Fibroblast of villous mesenchyme (primary cell): ENCODE measurements at places on chromosomes 1 and 21.
A peak's percentile ranks its signal among the peaks of the same experiment; 100 is the strongest.

- DNase-seq: no peak
Measured at GRCh38 chr1:107593501-107594209, 371.3 kb downstream of the VAV3 start.

DNA sequence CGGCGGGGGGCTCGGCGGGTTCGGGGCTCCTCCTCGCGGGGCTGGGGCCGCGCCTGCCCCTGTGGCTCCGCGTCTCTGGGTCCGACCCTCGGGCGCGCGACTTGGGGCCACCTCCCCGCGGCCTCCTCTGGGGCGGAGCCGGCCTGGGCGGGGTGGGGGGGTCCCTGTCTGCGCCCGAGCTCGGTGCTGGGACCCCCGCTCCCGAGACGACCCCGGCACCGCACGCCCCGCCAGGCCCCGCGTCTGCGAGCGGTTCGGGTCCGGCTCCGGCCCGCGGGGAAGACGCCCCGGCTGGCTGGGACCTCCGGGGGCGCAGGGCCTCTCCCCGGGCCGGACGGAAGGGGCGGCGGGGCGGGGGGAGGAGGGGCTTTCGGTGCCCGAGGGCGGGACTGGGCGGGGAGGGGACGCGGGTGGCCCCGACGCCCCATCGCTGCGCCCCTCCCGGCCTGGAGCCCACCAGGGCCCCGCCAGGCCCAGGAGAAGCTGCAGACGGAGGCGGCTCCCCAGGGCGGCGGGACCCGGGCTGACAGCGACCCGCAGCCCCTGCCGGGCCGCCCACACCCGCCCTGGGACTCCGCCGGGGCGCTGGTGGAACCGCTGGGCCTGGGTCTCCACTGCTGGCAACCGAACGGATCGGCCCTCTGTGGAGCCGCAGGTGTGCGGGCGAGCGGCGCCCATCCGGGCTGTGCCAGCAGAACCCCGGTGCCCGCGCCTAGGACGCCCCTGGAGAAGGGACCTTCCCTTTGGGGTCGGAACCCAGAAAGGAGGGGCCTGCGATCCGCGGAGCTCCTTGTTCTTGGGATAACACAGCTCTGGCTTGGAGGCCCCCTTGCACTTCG lies 610 bp downstream of the COL6A2 start:
- DNase-seq: peak; percentile 32

- peak; percentile 79 for DNase-seq
Measured at GRCh38 chr1:212612041-212612961, 3.7 kb downstream of the ATF3 start.

DNA sequence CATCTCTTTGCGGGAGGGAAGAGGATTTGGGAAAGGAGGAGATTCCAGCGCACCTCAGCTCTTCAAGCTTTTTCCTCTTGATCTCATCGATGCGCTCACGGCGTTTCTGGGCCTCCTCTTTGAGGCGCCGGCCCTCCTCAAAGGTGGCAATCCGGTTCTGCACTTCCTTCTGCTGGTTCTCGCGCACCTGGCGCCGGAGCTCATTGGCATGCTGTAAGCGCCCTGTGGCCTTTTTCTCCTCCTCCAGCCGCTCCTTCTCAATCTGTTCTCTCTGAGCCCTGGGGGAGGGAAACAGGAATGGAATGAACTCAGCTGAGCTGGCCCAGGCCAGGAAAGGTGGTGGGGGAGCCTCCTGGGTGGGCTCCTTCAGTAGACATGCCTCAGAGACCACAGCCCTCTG lies 10.4 kb upstream of the VSIG8 start:
- DNase-seq: no peak

- DNase-seq: no peak
Measured at GRCh38 chr1:6982860-6983259, 197.6 kb downstream of the CAMTA1 start.

GRCh38 chr1:230750576-230750975 lies 3.4 kb downstream of the CAPN9 start:
- no peak for DNase-seq

DNA sequence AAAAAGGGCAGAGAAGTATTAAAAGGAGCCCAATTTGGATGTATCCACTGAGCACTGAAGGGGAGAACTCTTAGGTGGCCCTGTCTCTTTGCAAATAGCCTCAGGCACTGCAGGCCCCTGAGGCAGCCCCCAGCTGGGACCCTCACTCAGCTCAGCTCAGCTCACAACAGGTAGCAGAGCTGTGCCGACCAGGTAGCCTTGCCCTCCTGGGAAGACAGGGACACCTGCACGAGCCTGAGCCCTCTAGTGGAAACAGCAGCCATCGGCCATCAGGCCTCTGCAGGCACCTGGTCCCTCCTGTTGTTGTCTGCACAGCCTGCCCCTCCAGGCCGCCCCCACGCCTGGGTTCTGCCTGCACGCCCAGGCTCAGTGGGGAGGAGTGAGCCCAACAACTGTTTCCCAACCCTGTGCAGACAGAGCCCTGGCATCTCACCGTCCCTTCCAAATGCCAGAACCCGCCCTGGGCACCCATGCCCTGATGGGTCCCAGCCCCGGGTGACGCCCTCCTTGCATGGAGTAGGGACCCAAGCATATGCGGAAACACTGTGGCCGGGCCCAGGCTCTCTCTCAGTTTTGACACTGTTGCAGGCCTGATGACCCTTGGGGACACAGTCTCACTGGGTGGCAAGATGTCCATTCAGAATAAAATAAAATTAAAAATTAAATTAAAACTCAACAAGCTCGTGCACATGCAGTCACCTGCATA lies 60.0 kb upstream of the AJAP1 start:
- DNase-seq: no peak

GRCh38 chr1:245313576-245313975 lies 158.8 kb downstream of the KIF26B start:
- DNase-seq: no peak

DNA sequence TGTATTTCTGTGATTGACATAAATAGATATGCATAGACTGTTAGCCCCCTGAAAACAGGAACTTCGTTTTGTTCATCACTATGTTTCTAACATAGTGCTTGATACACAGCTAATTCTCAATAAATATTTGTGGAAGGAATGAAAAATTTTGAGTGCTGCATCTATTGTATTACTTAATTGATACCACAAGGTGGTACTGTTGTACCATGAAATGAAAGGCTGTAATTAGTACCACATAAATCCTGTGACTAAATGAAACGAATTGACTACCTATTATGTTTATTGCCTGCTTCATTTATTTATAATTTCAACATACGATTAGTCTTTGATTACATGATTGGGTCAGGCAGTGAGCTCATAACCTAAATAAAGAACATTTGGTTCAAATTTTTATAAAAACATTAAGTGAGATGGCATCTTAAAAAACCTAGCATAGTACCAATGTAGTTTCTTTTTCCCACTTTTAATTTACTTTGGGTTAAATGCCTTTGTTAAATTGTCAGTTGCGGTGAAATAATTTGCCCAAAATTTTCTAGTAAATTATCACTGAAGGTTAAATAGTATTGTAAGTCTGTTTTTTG lies 15.0 kb upstream of the TGFB2 start:
- DNase-seq: peak; percentile 55

DNA sequence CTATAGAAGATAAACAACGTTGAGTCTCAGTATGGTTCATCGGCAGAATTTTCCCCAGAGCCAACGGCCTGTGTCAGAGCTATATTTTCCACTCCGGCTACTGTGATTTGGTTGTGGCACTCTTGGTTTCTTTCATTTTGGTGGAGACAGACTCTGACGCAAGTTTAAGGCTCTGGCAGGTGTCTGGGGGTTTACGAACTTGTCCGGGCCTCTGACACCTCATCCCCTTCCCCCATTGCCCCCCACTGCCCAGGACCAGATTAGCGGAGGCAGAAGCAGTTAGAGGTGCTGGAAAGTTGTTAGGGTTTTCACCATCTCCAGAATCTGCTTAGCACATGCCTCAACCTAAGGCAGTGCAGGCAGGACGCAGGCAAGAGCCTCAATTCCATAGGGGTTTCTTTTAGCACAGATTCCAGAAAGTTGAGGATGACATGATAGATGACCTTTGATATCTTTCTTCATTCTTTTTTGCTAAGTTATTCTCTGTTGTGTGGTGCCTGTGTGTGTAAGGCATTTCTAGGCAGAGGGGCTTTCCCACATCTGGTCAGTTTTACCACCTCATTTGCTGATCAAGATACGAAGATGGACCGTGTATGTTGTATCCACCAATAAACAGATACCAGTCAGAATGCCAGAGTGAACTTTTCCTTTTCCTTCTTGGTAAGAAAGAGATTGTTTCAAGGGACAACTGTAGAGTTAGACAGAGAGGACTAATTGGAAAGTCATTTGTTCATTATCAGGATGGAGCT lies 18.4 kb upstream of the IL10 start:
- DNase-seq: no peak

- no peak for DNase-seq
Measured at GRCh38 chr1:67966666-67967009, 83.8 kb downstream of the DIRAS3 start.

- DNase-seq: no peak
Measured at GRCh38 chr1:116895073-116895472, 14.6 kb upstream of the PTGFRN start.

GRCh38 chr1:29569971-29570634 lies 333.8 kb downstream of the PTPRU start:
- DNase-seq: peak; percentile 50

DNA sequence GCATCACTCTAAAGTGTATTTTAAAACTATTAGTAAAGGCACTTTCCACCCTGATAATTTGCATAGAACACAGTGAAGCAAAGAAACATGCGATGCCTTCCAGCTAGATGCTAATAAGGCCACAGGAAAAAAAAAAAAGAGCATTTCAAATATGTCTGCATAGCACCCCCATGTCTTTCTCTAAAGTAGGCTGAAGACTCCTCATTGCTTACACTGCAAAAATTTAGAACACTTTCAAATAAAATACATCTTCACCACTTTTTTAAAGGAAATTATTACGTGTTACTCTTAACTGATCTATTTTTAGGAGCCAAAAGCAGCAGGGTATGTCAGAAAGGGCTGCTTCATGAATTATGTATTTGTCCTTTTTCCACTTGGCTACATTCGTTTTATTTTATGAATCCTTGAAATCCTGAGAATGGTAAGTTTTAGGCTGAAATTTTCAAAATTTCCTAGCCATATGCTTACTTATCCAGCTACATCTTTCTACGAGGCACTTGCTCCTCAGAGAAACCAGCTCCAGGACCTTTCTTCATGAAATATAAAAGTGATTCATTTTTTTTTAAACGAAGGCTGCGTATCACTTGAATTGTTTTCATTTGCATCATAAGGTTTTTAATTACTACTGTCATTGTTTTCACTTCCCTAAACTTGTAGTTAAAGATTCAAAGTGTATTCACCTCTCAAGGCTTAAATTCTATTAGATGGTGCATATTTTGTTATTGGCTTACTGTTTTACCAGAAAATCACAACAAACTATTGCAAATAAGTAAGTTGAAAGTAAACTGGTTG lies 513.0 kb downstream of the PTPRC start:
- no peak for DNase-seq

DNA sequence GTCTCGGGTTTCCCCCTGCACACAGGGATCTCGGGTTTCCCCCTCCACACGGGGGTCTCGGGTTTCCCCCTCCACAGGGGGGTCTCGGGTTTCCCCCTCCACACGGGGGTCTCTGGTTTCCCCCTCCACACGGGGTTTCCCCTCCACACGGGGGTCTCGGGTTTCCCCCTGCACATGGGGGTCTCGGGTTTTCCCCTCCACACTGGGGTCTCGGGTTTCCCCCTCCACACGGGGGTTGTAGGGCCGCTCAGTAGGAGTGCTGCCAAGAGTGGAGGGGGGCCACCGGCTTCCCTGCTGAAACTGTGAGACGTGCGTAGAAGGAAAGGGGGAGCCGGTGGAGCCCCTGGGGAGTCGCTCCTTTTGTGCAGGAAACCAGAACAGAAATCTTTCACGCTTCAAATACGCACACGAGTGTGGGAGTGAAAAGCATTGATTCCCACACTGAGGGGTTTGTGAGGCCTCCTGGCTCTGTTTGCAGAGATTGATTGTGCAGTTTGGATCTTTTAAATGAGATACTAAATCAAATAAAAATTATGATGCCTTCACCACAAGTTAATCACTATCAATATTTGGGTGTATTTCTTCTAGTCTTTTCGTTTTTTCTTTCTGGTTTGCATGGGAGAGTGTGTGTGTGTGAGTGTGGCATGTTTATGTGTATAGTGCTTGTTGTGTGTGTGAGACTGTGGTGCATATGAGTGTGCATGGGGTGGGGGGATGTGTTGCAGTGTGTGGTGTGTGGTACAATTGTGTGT lies 54.3 kb upstream of the TRAPPC10 start:
- no peak for DNase-seq

- DNase-seq: no peak
Measured at GRCh38 chr1:228956864-228957263, 221.6 kb downstream of the RHOU start.

DNA sequence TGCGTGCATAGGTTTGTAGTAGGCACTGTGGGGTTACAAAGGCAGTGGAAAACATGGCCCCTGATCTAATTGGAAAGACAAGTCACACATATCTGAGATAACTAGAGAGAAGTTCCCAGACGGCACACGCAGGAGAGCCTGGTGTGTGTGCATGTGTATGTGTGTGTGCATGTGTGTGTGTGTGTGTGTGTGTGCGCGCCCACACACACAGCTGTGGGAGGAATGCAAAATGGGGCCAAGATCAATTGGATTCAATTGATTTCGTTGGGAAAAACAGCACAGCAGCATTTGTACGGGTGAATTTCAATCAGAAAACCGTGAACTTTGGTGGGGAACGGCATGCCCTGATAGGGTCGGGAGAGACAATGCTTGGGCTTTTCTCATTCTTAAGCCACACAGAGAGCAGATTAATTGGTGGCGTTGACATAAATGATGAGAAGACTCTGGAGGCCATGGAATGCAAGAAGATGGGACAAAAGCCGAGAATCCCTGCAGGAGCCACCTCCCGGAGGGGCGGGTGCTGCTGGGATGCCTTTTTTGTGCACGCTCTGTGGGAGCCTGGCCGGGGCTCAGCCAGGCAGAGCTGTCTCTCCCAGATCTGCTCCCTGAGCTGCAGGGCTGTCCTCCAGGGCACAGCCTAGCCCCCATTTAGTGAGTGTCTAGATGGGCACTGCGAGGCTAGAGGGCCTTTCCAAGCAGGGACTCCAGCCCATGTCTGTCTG lies 322.0 kb downstream of the CAMTA1 start:
- DNase-seq: no peak

GRCh38 chr1:193368302-193368701 lies 181.9 kb upstream of the B3GALT2 start:
- peak; percentile 8 for DNase-seq

DNA sequence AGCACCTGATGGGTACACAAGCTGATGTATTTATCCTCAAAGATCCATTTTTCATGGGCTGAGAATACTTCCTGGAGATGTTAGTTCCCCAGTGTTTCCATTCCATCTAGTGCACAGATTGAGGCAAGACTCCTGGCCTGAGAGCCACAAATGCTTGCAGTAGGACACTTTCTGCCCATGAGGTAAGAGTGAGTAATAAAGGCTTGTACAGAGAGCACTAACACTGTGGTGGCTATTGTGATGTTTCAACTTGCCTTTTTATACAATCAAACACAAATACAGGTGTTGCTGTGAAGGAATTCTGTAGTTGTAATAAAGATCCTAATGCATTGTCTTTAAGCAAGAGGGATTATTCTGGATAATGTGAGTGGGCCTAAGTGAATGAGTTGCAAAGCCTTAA lies 186.1 kb upstream of the ADAMTS5 start:
- no peak for DNase-seq
